ENCODE measurements at places on chromosomes 3 and 15.

- DNase-seq = no peak
Measured at GRCh38 chr3:129228891-129229585, 20.4 kb upstream of the COPG1 start.

DNA sequence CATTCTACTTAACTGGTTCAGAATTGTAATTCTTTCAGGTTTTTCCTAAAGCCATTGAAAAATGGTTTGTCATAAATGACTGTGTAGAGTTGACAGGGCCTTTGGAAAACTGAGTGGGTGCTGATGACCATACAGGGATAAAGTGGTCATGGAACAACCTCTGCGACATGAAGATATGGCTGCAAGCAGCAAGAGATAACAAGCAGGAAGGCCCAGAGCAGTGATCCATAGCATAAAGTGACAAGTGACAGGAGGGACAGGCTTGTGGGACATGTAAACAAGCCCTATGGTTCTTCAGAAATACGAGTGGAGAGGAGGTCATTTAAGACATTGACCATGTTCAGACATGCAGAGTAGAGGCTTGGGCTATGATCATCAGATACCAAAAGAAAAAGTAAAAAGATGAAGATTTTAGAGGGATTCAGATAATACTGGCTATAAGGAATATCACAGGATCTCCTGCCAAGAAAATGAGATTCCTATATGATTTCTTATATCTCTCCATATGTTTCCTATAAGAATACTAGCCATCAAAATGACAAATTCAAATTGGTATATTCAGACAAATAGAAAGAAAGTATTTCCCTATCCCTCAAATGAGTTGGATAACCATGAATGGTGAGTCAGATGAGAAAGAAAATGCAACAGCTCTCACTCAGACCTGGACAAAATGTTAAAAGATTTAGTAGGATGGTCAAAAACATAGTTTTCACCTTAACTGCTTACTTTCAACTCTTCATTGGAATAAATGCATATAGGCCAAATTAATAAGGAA, 827.6 kb upstream of the CFAP20DC start:
- no peak for DNase-seq

DNA sequence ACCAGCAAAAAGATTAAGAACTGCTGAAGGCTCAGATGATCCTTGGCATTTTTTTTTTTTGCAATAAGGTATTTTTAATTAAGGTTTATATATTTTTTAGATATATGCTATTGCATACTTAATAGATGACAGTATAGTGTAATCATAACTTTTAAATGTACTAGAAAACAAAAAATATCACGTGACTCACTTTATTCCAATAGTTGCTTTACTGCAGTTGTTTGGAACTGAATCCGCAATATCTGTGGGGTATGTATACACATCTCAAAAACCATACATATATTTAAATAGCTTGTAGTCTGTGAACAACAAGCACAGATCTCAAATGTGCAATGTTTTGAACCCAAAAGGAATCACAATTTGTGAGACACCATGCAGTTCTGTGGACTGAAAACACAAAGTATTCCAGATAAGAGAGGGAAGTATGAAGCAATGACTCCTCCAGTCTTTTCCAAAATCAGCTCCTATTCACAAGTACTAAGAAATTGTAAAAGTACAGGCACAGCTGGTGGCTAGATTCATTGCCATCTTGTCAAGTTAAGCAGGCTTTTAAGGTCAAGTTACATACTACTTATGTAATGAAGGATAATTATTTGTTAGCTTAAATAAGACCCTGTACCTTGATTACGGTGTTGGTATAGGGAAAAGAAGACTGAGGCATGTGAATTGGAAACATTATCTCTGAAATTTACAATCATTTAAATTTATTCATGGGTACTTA, 331.1 kb downstream of the TBC1D5 start:
- no peak for DNase-seq

DNA sequence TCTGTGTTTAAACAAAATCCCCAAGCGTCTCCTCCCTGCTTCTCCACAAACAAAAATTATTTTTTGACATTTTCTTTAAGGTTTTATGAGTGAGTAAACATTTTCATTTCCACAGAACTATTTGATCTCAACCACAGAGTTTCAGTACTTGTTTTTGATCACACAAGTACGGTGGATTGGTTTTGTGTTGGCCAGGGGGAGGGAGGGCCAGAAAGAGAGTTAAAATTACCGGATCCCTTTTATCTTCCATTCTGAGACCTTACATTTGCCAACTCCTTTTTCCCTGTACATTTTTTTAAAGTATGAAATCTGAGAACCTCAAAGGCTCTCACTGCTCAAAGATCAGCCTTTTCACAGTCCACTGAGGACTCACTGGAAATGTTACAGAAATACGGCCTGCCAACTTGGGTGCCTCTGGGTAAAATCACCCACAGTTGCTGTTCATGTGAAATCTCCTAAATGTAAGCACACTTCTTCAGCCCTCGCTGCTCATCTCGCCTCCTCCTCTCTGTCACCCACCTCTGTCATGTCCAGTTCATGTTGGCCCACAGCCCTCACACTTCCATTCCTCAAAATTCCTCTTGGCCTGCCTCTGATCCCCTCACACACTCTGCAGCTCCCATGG, 1.7 kb downstream of the HOMER2 start:
- no peak for DNase-seq

DNA sequence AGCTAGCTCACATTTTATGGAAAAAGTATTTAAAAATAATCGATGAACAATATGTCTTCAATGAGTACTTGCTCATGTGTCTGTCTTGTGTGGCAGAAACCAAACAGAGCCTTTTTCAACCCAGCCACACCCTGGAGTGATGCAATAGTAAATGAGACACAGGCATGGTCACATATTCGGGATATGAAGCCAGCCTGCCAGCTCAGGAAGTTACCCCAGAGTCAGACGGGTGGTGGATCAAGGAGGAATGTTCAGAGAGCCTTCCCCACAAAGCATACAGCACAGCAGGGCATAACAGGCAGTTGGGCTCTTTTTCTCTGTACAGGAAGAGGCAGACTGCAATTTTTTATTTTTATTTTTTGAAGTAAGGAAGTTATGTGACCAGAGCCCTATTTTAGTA, 27.3 kb downstream of the LARP6 start:
- DNase-seq = peak; percentile 51

GRCh38 chr3:85726241-85726640, 767.5 kb downstream of the CADM2 start:
- DNase-seq = no peak

- DNase-seq = no peak
Measured at GRCh38 chr3:25235466-25235865, 192.6 kb upstream of the RARB start.

- DNase-seq = no peak
Measured at GRCh38 chr15:100909565-100909964, 9.6 kb upstream of the LRRK1 start.

- DNase-seq = no peak
Measured at GRCh38 chr3:60573494-60573893, 677.8 kb downstream of the FHIT start.

GRCh38 chr3:188230962-188231361, 77.0 kb downstream of the LPP start:
- DNase-seq = no peak

DNA sequence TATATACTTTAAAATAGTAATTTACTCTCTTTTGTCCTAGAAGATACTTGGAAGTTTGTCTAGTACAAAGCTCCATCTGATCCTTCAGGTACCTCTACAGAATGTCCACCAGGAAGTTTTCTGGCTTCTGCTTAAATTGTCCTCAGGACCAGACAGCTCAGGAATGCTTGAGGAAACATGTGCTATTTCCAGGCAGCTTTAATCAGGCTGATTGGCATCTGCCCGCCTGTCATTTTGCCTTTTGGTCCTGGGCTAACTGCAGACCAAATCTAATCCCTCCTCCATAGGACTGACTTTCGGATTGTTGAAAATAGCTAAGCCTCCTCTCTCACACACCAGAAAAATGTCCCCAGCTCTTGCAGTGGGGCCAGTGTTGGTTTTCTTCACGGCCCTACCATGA, 113.4 kb upstream of the RGMA start:
- DNase-seq = no peak

- DNase-seq = no peak
Measured at GRCh38 chr15:66046751-66047150, 177.5 kb downstream of the RAB11A start.
